ENCODE measurements at places on chromosomes 3 and 15.

DNA sequence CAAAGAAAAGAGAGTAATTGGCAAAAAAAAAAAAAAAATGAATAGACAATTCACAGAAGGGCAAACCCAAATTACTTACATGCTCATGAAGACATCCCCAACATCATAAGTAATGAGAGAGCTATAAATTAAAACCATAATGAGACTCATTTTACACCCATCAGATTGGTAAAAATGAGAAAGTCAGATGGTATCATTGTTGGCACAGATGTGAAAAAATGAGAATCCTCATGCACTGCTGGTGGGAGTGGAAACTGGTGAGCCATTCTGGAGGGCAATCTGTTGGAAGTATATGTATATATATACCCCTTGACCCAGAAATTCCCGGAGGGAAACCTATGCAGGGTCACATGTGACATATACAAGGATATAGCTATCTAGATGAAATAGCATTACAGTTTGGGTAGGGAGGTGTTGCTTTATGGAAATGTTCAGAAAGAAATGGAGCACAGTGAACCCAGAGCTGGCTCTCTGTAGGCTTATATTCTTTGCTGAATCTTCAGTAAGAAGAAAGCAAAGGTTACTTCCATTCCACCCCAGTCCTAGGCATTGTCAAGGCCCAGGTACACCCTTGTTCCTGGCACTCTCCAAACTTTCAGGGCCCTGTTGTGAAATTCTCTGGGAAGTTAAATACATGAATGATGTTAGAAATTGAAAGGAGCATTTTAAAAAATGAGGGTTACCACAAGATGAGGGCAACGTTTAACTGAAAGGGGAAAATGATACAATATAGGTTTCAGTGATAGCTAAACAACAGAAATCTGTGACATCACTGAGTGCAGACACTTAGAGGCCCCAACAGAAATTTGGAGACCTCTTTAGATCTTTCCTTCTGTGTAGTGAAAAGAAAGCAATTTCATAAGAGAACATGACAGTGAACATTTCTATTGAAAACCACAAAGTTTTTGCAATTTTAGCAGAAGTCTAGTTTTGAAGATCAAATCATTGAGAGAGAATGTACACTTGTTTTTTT lies 132.7 kb upstream of the TPRG1 start:
- no peak for DNase-seq

- DNase-seq: peak; percentile 50
Measured at GRCh38 chr15:58065445-58066041, at the start of gene ALDH1A2. Gene ALDH1A2 (minus strand): TSS chr15:58065711. CDS start chr15:58065650, 61 bp downstream.

DNA sequence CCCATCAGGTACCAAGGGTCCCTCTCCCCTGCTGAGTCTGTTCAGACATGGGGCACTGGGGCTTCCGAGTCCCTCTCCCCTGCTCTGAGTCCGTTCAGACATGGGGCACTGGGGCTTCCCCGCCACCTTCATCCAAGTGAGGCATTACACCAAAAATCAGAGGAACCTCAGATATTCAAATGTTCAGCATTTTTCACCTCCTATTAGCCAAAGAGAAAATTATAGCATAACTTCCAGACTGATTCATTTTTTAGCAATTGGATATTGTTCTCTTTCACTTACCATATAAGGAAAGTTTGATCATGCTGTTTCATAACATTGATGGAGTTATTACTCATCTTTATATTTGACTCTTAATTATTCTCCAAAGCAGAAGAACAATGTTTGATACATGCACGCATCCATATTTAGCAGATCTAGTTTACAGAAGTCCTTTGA lies 213.9 kb downstream of the MTHFS start:
- no peak for DNase-seq

DNA sequence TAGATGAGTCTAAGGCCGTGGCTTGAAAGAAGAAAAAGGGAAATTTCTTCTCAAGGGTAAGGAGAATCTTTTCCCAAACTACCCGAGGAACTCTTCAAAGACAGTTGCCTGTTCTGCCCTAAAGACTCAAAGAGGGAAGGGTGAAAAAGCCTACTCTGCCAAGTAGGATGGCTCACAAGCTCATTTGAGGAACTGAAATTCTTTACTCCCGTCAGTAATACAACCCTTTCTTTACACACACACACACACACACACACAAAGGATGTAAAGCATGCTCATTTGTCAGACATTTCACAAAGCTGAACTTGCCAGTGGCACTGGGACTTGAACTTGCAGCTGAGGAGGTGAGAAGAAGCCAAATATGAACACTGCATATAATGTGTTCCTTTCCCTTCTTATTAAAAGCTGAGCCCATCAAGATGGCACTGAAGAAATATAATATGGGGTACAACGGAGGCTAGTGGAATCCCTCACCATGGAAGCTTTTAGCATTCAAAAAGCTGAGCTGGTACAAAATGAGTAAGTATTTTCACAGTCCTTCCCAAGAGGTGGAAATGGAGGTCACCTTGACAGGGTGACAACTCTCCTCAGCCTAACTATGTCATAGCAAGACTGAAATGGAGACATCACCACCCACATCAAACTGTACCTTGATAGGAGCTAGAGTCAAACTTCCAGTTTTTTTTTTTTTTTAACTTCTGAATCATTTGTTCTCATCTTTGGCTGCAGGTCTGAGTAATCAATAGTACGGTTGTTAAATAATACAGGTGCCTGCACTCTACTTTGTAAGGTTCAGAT lies 57.6 kb downstream of the TAFA4 start:
- no peak for DNase-seq

DNA sequence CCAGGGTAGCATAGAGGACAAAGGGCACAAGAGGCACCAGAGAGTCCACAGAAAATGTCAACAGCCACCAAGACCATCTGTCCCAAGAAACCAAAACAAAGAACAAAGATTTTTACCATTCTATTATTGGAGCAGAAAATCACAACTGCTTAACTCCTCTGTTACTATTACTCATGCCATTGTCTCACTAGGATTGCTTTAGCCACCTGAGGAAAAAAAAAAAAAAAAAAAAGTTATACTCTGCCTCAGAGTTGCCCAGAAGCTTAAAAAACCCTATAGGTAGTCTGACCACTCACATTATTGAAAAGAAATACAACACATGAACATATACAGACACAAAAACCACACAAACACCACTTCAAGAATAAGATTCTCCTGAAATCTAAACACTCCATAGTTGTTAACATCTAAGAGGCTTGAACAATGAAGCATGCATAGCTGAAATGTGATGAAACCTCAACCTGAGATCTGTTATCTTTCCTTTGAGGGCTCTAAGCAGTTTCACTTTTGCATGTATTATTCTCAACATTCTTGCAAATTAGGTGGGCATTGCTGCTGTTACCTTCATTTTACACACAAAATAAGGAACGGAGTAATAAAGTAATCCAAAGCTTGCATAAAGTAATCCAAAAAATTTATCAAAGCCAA lies 85.4 kb downstream of the IGSF11 start:
- no peak for DNase-seq

- no peak for DNase-seq
Measured at GRCh38 chr3:31724651-31725050, 191.9 kb downstream of the STT3B start.

GRCh38 chr3:38136393-38136776 lies 542 bp downstream of the ACAA1 start:
- no peak for DNase-seq

DNA sequence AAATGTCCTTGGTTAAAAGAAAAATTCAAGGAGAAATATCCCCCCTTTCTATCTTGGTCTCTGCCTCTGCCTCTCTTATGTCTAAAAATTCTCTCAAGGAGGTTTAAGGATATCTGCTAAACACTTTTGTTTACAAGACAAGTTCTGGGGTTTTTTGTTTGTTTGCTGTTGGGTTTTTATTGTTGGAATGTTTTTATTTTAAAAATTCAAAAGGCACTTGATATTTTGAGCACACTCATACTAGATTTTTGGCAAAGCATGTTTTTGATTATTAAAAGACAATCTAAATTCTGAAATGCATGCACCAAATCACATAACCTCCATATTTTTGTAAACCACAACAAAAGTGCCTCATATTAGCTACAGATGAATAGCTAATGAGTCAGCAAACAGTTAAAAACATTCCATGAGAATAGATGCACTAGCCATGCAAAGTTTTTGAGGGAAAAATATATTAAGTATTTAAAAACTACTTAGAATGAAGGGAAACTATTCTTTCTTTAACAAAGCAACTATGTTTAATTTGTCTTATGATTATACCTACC lies 84.6 kb downstream of the ZBTB20 start:
- no peak for DNase-seq

DNA sequence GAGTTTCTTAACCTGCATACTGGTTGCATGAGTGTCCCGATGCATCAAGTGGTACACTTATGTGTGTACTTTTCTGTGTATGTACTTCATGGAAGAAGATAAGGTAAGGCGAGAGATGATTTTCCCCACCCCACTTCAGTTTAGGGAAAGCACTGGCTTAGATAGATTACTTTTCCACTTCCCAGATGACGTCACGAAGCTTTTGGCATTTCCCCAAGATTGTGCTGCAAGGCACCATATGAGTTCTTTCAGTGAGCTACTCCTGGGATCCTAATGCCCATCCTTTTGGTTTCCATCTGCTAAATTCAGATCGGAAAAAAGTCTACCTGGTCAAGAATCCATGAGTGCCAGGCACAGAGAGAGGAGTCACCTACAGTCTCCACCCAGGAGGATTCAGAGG lies 4.5 kb downstream of the IL17RB start:
- DNase-seq: no peak

GRCh38 chr15:39497759-39498565 lies 82.9 kb upstream of the THBS1 start:
- DNase-seq: no peak

GRCh38 chr3:103372031-103372430 lies 937.2 kb downstream of the ZPLD1 start:
- no peak for DNase-seq

GRCh38 chr3:184239708-184240107 lies 9.1 kb downstream of the ALG3 start:
- DNase-seq: no peak

DNA sequence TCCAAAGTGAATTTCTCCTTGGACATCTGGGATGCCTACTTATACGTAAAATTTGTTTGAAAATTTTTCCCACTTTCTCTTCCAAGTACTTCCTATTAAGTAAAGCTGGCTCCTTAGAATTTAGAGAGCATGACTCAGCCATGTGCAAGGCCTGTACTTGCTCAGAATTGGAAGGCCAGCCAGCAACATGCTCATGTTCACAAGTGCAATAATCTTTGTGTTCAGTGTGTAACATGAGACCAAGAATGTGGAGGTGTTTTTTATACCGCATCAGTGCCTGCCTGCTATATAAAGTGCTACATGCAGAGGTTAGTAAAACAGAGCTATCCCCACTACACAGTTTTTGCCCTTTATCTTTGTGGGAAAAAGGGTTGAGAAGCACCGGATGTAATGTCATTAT lies 151.9 kb upstream of the FEZF2 start:
- no peak for DNase-seq

- DNase-seq: no peak
Measured at GRCh38 chr15:57819646-57820045, 113.1 kb downstream of the POLR2M start.

DNA sequence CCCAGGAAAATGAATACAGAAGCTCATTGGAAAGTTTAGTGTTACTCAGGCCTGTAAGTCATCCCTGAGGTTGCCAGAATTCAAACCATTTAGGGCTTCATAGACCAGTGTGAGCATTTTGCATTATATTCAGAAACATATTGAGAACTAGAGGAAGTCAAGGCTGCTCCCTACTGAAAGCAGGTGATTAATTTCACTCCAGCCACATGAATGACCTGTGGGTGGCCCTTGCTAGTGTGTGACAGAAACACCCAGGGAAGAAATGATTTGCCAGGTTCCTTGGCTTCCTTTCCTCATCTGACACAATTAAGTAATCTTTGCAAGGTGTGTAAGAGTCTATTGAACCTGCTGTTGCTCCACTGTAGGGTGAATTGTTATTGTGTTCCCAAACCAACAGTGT lies 61.8 kb downstream of the GAP43 start:
- no peak for DNase-seq

DNA sequence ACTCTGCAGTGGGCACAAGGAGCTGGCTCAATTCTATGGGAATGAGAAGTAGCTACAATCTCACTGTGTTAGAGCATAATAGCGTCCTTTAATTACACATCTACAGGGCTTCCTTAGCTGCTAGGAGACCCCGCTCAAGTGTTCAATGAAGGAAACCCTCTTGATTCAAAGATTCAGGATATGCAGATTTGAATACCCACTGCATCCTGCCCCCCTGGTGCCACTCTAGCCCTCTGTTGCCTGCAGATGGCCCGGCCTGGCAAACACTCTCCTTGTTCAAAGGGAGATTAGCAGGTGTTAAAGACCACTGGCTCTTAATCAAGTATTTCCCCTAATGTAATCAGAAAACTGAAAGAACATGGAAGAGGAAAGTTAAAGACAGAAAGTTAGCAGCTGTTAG lies 356.6 kb downstream of the VGLL3 start:
- no peak for DNase-seq

GRCh38 chr3:122301063-122301462 lies 24.0 kb upstream of the CSTA start:
- no peak for DNase-seq

DNA sequence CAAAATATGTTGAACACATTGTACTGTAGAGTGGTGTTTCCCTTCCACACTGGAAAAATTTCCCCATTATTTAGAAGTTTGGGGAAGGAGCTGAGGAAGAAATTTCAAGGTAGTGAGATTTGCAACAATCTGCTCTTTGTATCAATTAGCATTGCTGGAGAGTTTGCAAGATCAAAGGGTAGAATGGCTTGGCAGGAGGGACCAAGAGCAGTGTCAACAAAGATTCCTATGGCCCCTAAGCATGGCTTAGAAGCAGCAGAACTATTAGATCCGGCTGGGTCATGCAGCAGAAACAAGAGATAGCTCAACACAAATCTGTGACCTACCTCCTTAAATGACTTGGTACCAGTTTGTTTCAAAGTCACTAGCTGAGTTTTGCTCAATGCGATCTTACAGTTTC lies 175.0 kb downstream of the C3orf38 start:
- no peak for DNase-seq

- no peak for DNase-seq
Measured at GRCh38 chr15:95448531-95449229, 881.8 kb upstream of the NR2F2 start.

- no peak for DNase-seq
Measured at GRCh38 chr3:15989419-15989818, 185.1 kb upstream of the GALNT15 start.

GRCh38 chr15:22963641-22964040 lies 16.5 kb downstream of the CYFIP1 start:
- DNase-seq: no peak

DNA sequence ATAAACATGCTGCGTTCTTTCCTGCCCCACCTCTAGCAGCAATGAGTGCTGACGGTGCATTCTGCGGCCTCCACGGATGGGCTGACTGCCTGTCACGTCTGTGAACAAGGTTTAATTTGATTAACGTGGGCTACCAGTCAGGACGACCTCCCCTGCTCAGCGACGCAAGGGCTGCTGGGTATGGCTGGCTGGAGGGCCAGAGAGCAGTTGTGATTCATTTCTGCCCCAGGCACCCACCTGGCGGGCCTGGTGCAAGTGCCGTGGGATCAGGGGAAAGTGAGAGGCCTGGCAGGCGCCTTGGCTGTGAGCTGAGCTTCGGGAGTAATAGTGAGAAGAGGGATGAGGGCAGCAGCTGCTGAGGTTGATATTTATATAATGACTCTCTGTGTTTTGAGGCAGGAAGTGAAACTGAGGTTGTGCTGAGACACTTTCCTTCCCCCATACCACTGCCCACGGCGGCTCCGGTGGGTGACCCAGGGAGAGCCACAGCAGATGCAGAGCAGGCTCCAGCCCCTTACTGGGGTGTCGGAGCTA lies 190.4 kb upstream of the BCL6 start:
- no peak for DNase-seq

GRCh38 chr3:9102240-9102981 lies 139.1 kb upstream of the RAD18 start:
- DNase-seq: peak; percentile 80

GRCh38 chr3:4504340-4505261 lies 11.5 kb downstream of the ITPR1 start:
- DNase-seq: no peak
